GF-D8 (cell line): ENCODE measurements at places on chromosomes 7 and 10.

DNA sequence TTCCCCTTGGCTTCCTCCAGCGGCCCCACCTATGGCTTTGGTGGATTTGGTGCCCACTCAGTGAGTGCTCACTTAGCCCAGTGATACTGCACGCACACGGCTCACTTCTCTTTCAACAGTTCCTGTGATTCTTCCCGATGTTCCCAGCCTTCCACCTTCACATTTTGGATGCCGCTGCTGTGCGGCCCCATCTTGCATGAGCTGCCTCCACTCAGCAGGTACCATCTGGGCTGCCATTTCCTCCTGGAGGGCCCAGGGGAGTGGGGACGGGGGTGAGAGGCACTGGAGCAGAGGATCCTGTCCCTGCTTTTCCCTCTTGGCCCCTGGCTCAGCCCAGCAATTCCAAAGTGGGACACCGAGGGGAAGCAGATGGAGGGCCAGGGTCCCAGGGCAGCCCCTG, 323.3 kb upstream of the ZNF32 start:
- no peak for DNase-seq

DNA sequence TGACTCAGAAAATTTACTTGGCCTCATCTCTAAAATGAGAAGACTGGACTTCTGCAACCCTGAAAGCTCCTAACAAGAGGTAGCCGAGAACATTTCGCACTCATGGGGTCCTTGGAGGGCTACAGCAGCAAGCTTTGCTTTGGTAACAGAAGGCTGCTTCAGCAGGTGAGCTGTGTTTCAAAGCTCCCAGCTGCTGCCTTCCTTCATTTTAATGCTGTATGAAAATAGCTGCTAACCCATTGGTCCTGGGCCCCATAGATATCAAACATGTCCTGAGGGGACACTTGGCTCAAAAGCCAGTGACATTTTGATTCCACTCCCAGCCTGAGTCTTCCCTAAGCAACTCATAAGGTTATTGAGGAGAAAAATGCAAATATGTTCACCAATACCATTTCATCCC, 14.3 kb upstream of the MALSU1 start:
- no peak for DNase-seq

DNA sequence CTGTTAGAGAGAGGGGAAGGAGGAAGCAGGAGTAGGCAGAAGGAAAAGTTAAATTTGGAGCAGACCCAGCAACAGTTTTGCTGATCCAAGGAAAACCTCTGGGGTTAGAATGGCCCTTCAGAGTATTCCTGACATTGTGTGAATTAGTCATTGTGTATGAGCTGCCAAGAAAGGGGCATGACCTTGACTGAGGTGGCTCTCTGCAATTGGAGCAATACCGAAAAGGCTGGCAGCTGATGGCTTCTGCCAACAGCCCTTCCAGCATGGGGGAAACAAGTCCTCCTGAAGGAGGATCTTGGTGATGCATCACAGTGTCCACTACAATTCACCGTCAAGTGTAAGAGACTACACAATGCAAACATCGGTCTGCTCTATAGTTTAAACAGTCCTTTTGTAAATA, 20.6 kb upstream of the WASL start:
- DNase-seq, result no peak

DNA sequence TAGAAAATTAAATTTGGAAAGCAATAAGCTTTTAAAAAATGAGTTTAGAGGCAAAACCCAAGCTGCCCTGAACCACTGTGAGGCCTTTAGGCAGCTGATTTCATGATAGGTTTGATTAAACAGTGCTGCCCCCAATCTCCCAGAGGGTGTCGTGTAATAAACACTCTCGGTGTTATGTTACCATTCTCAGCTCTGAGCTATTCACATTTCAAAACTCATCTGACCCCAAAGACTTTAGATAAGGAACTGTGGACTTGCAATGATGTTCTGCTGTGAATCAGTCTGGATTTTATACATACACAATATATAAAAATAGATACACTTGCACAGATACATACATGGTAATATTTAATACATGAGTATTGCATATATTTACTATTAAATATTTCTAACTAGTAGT, 120.4 kb downstream of the MALRD1 start:
- DNase-seq, result no peak

GRCh38 chr7:53744403-53744760, 708.9 kb downstream of the POM121L12 start:
- no peak for DNase-seq

DNA sequence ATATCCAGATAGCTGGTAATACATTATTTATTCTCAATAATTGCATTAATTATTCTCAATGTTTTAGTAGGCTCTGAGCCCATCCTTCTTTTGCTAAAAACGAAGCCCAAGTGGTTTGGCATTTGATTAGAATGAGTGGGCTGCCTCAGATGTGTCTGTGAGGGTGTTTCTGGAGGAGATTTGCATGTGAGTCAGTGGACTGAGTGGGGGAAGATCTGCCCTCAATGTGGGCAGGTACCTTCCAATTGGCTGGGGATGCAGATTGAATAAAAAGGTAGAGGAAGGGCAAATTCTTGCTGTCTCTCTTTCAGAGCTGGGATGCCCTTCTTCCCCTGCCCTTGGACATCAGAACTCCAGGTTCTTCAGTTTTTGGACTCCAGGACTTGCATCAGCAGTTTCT, 290.6 kb upstream of the SMIM30 start:
- no peak for DNase-seq

GRCh38 chr7:41107330-41107937, 595.5 kb downstream of the INHBA start:
- no peak for DNase-seq

GRCh38 chr10:26950934-26951333, 90.2 kb upstream of the ABI1 start:
- DNase-seq, result no peak

DNA sequence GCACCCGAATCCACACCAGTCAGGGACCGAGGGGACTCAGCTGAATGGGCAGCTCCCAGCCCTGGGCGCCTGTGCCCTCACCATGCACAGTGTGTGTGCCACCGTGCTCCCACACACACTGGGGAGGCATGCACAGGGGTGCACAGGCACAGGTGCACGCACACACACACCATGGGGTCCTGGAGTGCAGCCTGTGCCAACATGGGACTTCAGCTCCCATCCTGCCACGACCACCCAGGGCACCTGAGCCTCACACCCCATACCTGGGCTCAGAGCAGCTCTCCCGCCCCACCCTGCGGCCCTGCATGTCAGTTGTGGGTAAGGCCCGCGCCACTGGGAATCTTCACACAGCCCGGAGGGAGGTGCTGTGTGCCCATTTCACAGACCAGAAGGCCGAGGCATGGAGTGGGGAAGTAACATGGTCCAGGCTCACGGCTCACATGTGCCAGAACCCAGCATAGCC, 8.0 kb downstream of the ELFN1 start:
- no peak for DNase-seq

GRCh38 chr10:49176310-49177268, 11.6 kb downstream of the TMEM273 start:
- no peak for DNase-seq

GRCh38 chr10:84296091-84296981, 32.1 kb upstream of the CCSER2 start:
- DNase-seq, result no peak

GRCh38 chr10:74384615-74385183, 233.7 kb downstream of the ADK start:
- DNase-seq, result no peak

DNA sequence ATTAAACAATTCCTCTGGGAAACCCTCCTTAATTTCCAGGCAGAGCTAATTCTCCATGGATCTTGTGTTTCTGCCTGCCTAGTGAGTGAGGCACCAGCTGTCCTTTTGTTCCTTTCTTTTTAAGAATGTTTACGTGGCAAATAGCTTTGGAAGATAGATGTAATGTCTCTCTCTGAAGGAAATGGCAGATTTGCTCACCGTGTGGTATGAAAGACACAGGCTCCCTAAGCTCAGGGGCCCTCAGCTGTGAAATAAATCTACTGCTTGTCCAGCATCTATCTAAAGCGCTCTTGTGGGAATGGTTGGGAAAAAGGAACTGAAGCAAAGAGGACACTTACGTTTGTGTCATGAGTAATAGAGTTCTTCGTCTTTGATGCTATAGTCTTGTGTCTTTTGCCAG, 64.6 kb downstream of the FAS start:
- no peak for DNase-seq

DNA sequence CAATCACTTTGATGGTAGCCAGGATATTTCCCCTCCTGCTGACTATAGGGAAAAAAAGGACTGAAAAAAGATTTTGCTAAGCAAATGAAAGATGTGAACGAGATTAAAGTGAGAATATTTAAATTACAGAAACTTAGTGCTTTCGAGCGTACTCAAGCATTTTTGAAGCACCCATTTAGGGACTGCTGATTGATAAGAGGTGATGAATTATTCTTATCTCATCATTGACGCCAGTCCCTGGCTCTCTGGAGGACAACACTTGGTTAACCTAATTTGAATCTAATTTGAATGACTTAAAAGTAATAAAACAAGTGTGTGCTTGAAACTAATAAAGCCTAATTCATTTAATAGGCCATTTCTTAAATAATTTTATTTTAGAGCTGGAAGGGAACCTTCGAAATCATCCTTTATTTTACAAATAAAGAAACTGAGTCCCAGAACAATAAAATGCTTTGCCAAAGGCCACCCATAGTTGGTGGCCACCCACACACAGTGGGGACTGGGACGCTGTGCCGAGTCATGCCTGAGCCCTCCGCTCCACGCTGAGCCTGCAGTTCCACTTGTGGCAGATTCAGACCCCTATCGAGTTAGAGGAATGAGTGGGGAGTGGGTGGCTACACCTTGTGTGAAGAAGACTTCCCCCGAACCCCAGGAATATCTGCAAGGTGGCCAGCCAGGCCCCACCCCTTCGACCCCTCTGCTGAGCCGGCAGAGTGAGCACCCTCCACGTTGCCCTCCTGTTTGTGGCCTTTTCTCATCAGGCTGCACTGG, 61.1 kb upstream of the SAMD8 start:
- DNase-seq, result no peak

GRCh38 chr7:39083781-39084180, 106.1 kb downstream of the POU6F2 start:
- DNase-seq, result no peak
